Uterine smooth muscle cell (primary cell): ENCODE measurements at places on chromosomes 11 and 22. TPM values are rescaled to one million over a fixed set of nuclear protein-coding genes. Genes with fewer than 3 reads are reported as not detected.

The VWCE gene
- 0.11 and 0.62 TPM in 2 replicates for total RNA-seq

The SMTNL1 gene
- not detected in 2 replicates for total RNA-seq

The DDIAS gene
- 3.1 and 8.1 TPM in 2 replicates for total RNA-seq

The TPH1 gene
- total RNA-seq: 0.11 and 0.12 TPM in 2 replicates

The CYTH4 gene
- 0.12 and 0.33 TPM in 2 replicates for total RNA-seq

The CD3D gene
- not detected in 2 replicates for total RNA-seq

The FDXACB1 gene
- total RNA-seq: 2.7 and 4.2 TPM in 2 replicates

The SPDYC gene
- total RNA-seq: not detected in 2 replicates

The RASL10A gene
- not detected in 2 replicates for total RNA-seq

The CATSPERZ gene
- not detected in 2 replicates for total RNA-seq

The MS4A14 gene
- total RNA-seq: not detected in 2 replicates

The ADAMTS8 gene
- total RNA-seq: under 0.01 TPM in 2 replicates

The SNAP29 gene
- total RNA-seq: 7.9 and 8.4 TPM in 2 replicates
